ENCODE measurements at places on chromosomes 3 and 15.

- no peak for DNase-seq
These were observed 58.6 kb downstream of the AGTR1 start for GRCh38 chr3:148756311-148756710.

DNA sequence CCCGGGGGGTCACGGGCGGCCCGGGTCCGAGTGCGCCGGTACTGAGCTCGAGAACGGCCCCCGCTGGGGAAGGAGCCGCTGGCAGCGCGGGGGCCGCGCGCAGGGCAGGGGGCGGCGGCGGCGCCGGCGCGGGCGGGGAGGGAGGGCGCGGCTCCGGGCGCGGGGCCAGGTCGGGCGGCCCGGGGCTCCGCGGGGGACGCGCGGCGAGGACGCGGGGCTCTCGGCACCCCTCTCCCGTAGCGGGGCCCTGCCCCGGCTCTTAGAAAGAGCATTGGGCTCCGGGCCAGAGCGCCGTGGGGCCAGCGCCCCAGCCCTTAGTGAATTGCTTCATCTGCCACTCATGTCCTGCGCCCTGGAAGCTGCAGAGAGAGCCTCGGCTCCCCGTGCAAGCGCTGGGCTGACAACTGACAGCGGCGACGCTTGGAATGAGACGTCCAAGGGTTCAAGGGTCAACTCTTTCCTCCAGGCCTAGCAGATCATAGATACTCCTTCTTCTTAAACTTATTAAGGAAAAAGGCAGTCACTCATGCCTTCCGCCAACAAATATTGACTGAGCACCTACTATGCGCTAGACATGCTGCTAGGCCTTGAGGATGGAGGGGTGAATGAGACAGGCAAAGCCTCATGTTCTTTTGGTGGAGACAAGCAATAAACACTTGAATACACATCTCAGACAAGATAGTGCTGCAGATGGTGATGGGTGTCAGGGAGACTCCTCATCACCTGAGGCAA lies 140.8 kb downstream of the SMAD6 start:
- DNase-seq: peak; percentile 50

GRCh38 chr3:184156522-184156955 lies 1.4 kb downstream of the DVL3 start:
- DNase-seq: peak; percentile 49

- DNase-seq: no peak
These were observed 197.2 kb upstream of the CTNNB1 start for GRCh38 chr3:41002104-41002503.

- DNase-seq: no peak
These were observed 38.5 kb downstream of the ADAMTS7 start for GRCh38 chr15:78772738-78773137.

DNA sequence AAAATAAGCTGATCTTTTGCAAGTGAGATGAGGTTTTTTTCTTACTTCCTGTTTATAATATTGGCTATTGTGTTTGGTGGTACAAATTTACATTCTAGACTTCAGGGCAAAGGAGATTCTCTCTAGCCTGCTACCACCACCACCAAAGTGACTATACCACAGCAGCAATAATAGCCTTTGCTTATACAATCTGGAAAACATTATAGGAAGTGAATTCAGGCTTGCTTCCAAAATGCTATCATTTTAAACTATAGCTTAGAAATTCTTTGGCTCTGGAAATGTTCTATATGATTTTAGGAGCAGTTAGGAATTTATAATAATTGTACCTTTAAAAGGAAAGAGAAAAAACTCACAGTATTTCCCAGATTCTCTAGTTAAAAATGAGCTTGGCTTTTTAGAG lies 94.4 kb downstream of the TFG start:
- DNase-seq: no peak

DNA sequence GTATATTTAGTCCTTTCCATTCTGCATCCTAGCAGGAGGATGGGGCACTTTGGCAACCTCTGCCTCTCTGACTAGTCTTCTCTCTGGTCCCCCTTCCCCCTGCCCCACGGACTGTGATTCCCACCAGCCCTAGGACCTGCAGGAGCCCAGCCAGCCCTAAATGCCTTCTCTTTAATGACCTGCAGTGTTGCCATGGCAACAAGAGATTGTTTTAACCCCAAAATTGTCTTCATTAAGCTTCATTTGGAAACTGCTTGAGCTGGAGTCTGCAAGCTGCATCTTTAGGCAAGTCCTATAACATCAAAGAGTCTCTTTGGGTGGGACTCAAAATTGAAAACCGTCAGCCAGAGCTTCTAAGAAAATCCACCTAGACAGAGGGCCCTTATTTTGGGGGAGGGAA lies 59.7 kb upstream of the ANKRD34C start:
- DNase-seq: no peak

DNA sequence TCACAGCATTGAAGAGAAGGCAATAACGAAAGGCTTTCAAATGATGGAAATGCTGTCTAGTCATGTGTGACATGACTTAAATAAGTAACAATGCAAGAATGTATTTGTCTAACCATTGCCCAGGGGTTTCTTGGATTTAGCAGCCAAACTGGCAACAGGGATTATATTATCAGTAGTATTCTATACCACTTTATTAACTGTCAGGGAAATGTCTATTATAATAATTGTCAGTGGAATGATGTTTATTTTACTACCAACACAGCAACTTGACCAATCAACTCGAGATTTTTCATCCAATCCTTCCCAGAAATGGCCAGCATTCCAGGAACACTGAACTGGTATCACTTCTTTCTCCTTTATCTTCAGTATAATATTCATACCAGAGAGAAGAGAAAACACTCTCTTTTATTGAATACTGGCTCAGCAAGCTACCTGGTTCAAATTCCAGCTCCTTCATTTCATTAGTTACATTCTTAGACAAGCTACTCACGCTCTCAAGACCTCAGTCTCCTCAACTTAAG lies 66.2 kb downstream of the FOXP1 start:
- DNase-seq: no peak

Data from 8988T (cell line).